ENCODE measurements at places on chromosomes 2 and 18. TPM values are rescaled to one million over a fixed set of nuclear protein-coding genes. Genes with fewer than 3 reads are reported as not detected.
A peak's percentile ranks its signal among the peaks of the same experiment; 100 is the strongest.

The PDCD1 gene
- total RNA-seq, result 1.4 TPM

GRCh38 chr2:55400332-55400731 lies 19.3 kb downstream of the CCDC88A start:
- H3K27ac ChIP-seq, result no peak overlapping the region
- H3K36me3 ChIP-seq, result peaks cover 2% of the 10 kb centered on the region
- H3K4me1 ChIP-seq, result no peaks in the 10 kb centered on the region
- no peak overlapping the region for H3K4me3 ChIP-seq
- no peak for DNase-seq

GRCh38 chr18:52970686-52971085 lies 630.7 kb downstream of the DCC start:
- H3K36me3 ChIP-seq, result no peaks in the 10 kb centered on the region
- no peak overlapping the region for H3K4me3 ChIP-seq
- no peak for DNase-seq

GRCh38 chr2:142299021-142299420 lies 168.2 kb upstream of the LRP1B start:
- no peak overlapping the region for H3K4me3 ChIP-seq
- no peak for DNase-seq
- H3K27me3 ChIP-seq, result no peaks in the 10 kb centered on the region
- no peaks in the 10 kb centered on the region for H3K36me3 ChIP-seq
- H3K4me1 ChIP-seq, result no peaks in the 10 kb centered on the region
- H3K27ac ChIP-seq, result no peak overlapping the region

The LIMS3 gene
- total RNA-seq, result 2.4 TPM

The NT5DC4 gene
- total RNA-seq, result 0.53 TPM

- H3K4me1 ChIP-seq, result peaks cover 55% of the 10 kb centered on the region
- H3K4me3 ChIP-seq, result no peak overlapping the region
- DNase-seq, result no peak
- peak overlapping the region; percentile 83 for H3K27ac ChIP-seq
- no peaks in the 10 kb centered on the region for H3K27me3 ChIP-seq
These were observed 7.7 kb upstream of the ARID5A start for GRCh38 chr2:96528700-96529375.

The UGT1A5 gene
- total RNA-seq, result 0.27 TPM

The CPLX4 gene
- not detected for total RNA-seq

DNA sequence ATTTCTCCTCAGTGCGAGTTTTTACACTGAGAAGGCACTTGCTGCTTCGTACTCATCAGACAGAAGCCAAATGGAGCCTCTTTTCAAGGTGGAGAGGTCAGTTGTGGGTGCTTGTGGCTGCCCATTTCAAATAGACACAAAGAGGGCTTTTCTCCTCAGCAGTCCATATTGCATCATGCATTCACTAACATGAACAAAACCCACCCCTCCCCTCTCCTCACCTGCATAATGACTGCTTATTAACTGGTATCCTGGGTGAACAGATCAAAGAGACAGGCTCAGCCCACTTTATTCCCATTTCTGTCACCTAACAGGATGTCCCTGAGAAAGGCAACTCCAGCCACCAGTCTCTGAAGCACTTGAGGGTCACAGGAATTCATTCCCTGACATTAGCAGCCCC lies 28.9 kb downstream of the KLF7 start:
- DNase-seq, result no peak
- H3K4me3 ChIP-seq, result no peak overlapping the region
- peak overlapping the region; percentile 76 for H3K27ac ChIP-seq
- H3K36me3 ChIP-seq, result no peaks in the 10 kb centered on the region
- H3K27me3 ChIP-seq, result no peaks in the 10 kb centered on the region

DNA sequence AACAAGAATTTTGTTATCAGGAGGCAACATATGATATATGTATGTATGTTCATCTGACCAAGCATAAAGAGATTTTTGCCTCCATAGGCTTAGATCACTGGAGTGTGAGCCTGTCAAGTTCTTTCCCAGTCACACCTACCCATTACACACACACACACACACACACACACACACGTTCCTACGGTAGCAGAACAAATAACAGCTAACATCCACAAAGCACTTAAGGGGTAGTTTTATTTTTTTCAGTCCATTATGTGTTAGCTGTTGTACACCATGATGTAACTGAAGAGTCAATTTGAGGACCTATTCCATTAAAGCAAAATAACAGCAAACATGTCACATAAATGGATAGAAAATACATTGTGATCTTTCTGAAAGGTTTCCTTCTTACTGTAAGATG lies 39.5 kb downstream of the UGP2 start:
- no peak overlapping the region for H3K27ac ChIP-seq
- H3K4me3 ChIP-seq, result no peak overlapping the region
- peaks cover under 1% of the 10 kb centered on the region for H3K4me1 ChIP-seq

DNA sequence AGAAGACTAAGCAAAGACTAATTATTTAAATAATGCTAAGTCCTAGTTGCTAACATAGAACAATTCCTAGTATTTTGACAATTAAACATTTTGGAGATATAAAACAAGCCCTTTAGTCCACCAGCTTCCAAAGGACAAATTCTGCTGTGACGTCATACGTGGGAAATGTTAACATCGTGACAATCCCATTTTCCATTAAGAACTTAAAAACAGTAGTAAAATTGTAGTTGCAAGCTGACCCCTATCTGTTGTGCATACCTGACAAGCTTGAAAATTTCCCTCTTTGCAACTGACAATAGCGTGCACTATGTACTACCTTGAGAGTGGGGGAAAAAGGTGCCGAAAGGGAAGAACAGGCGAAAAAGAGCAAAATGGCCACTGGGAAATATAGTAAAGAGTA lies 279.8 kb downstream of the ZNF521 start:
- no peak for DNase-seq
- H3K4me3 ChIP-seq, result no peak overlapping the region
- peaks cover 5% of the 10 kb centered on the region for H3K4me1 ChIP-seq
- no peaks in the 10 kb centered on the region for H3K36me3 ChIP-seq

- no peaks in the 10 kb centered on the region for H3K27me3 ChIP-seq
- no peak for DNase-seq
- no peak overlapping the region for H3K27ac ChIP-seq
- no peaks in the 10 kb centered on the region for H3K36me3 ChIP-seq
- no peaks in the 10 kb centered on the region for H3K4me1 ChIP-seq
These were observed 19.1 kb downstream of the EFHD1 start for GRCh38 chr2:232652505-232652851.

The CD207 gene
- 3.0 TPM for total RNA-seq

DNA sequence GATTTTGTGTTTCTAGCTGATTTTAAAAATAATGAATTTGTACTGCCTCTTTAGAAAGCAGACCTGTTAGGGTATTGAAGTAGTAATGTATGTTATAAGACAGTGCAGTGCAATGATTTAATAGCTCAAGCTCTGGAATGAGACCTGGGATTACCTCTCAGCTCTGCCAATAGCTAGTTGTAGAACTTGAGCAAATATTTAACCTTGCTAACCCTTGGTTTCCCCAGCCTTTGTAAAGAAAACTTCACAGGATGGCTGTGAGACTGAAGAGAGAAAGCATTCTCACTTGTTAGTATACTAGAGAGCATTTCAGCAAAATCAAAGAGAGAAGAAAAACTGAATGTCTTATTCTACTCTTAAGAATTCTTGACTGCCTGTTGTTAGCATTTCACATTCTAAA lies 293.9 kb downstream of the KIAA1328 start:
- no peaks in the 10 kb centered on the region for H3K36me3 ChIP-seq
- no peaks in the 10 kb centered on the region for H3K27me3 ChIP-seq
- no peak overlapping the region for H3K27ac ChIP-seq
- no peak overlapping the region for H3K4me3 ChIP-seq

DNA sequence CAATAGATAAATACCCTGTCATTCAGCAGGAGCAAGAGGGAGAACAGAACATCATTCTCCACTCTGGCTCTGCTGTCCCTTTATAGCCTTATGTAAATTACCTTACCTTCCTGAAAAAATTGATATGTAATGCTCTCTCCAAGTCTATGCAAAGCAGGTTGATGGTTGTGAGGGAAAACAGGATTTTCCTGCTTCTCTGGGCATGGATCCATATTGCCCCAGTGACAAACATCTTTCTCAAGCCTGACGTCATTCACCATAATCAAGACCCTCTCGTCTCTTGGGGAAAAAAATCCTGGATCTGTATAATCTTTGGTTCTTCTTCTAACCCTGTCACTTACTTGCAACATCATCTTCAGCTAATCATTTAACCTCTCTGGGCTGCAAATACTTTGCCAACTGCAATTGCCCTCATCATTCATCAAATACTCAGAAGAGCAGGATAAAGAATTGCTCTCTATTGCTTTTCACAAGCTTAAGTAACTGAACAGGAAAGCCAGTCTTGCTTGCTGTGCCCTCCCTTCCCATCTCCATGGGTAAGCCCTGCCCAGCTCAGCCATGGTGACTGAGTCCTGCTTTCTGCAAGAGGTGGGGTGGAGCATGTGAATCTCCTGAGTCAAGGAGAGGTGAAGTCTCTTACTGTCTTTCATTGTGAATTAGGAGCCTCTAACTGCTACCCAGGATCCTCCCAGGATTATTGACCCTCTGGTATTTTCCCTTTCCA lies 123.7 kb upstream of the KLF7 start:
- peaks cover 9% of the 10 kb centered on the region for H3K4me1 ChIP-seq
- DNase-seq, result no peak
- no peak overlapping the region for H3K4me3 ChIP-seq
- H3K36me3 ChIP-seq, result no peaks in the 10 kb centered on the region
- H3K27me3 ChIP-seq, result no peaks in the 10 kb centered on the region

Data from lower lobe of right lung (tissue), 2 donors.